ENCODE measurements at places on chromosomes 7 and 10.

DNA sequence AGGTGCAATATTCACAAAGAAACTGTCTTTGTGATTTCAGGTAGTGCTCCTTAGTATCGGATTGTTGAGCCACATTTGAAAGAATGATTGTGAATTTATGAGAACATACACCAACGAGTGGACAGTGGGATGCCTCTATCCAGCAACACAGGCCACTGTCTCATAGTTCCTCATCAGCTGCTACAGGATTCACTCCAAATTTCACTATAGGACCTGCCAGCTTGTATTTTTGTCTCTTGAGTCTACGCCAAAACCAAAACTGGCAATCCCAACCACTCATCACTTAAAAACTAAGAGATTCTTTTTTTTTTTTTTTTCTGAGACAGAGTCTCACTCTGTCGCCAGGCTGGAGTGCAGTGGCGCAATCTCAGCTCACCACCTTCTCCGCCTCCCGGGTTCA lies 964.5 kb downstream of the CNTNAP2 start:
- no peak for DNase-seq

DNA sequence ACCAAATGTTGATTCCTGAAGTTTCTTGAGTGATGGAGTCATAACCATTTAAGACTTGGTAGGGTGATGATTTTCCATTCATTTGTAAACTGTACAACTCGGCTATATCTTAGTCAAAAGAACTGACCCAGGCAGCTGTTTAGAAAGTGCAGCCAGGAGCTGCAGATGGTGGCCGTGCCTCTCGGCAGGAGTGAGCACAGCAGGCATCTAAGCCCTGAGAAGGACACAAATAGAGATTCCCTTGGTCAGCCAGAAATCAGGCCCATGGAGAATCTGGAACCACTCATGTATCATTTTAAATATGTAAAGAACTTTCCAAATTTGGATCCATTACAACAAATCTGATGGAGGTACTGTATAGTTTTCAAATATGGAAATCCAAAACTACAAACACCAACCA lies 177.0 kb upstream of the AKR1E2 start:
- no peak for DNase-seq

GRCh38 chr7:37915438-37915837 lies 1.2 kb downstream of the SFRP4 start:
- no peak for DNase-seq

GRCh38 chr7:132394283-132395198 lies 181.7 kb downstream of the PLXNA4 start:
- DNase-seq: no peak

DNA sequence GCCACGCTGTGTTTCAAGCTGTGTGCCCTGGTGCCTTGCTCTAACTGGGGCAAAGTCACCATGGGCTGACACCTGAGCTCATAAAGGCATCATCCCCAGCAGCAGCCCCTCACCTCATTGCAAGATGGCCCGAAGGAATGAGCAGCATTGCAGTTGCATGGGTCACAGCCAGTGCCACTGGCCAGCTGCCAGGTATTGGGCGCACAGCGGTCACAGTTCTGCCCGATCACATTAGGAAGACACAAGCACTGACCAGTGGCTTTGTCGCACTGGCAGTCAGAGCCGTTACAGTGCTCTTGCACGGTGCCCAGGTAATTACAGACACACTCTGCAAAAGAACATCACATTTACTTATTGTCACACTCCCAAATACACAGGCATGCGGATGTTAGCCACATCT lies 51.1 kb downstream of the LAMB1 start:
- DNase-seq: no peak

- DNase-seq: peak; percentile 73
Observed at GRCh38 chr7:140062528-140063299, at the start of gene PARP12. TSS of gene PARP12 (minus strand) at chr7:140062951. CDS start at chr7:140062847, 104 bp downstream.

GRCh38 chr10:33008499-33009243 lies 50.6 kb upstream of the ITGB1 start:
- DNase-seq: peak; percentile 52

DNA sequence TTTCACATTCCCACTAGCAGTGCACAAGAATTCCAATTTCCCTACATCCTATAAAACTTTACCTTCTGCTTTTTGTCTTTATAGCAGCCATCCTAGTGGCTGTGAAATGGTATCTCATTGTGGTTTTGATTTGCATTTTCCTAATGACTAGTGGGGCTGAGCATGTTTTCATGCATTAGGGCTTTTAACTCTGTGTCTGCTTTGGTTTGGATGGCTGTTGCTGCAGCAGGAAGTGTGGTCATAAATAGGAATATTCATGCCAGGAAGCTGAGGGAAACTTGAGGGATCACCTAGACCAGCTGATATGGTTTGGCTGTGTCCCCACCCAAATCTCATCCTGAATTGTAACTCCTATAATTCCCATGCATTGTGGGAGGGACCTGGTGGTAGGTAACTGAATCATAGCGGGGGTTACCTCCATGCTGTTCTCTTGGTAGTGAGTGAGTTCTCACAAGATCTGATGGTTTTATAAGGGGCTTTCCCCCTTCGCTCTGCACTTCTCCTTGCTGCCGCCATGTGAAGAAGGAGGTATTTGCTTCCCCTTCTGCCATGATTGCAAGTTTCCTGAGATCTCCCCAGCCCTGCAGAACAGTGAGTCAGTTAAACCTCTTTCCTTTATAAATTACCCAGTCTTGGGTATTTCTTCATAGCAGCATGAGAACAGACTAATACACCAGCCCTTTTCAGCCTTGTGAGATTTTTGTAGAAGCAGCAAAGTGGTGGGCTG lies 181.8 kb upstream of the PITRM1 start:
- no peak for DNase-seq

- DNase-seq: no peak
Observed at GRCh38 chr7:82534684-82535083, 91.1 kb upstream of the CACNA2D1 start.

DNA sequence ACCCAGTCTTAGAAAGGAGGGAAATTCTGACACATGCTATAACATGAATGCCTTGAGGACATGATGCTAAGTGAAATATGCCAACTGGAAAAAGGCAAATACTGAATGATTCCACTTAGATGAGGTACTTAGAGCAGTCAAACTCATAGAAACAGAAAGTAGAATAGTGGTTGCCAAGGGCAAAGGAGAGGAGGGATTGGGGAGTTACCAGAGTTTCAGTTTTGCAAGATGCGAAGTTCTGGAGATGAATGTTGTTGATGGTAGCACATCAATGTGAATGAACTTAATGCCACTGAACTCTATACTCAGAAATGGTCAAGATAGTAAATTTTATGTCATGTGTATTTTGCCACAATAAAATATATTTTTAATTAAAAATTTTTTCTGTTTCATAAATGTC lies 38.9 kb downstream of the DRGX start:
- DNase-seq: no peak

GRCh38 chr7:132691201-132691600 lies 114.9 kb upstream of the PLXNA4 start:
- DNase-seq: no peak

DNA sequence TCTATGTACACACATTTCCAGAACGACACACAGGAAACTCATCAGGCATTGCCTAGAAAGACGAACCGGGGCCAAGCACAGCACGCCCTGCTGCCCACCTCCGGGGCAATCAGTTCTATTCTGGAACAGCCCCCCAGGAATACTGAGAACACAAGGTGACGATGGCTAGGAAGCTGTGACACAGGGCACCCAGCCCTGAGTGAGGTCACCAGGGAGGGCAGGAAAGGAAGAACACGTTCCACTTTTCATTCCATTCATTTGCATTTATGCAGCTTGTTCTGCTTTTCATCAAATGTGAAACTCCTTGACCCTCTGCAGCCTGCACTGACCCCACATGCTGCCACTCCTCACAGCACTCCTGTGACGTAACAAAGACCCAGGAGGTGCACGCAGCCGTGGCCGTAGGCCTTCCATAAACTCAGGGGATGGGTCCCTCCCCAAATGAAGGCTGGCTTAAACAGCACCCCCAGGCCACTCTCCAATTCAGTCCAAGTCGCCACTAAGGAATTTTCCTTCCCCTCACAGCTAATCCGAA lies 28.9 kb downstream of the MAD1L1 start:
- no peak for DNase-seq

- no peak for DNase-seq
Observed at GRCh38 chr7:42593860-42594259, 318.0 kb downstream of the C7orf25 start.

DNA sequence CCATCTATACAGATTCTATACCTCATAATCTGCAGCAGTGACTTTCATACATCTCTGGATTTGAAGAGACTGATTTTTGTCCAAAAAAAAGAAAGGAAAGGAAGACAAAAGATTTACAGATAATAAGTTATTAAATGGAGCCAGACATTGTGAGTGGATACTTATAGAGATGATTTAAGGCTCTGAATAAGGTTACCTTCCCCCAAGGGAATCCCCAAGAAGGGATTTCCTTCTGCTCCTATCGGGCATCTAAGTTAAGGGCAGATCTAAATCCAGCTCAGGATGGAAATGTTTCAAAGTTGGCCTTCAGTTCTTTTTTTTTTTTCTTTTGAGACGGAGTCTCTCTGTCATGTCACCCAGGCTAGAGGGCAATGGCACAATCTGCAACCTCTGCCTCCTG lies 97.6 kb downstream of the ST8SIA6 start:
- no peak for DNase-seq

DNA sequence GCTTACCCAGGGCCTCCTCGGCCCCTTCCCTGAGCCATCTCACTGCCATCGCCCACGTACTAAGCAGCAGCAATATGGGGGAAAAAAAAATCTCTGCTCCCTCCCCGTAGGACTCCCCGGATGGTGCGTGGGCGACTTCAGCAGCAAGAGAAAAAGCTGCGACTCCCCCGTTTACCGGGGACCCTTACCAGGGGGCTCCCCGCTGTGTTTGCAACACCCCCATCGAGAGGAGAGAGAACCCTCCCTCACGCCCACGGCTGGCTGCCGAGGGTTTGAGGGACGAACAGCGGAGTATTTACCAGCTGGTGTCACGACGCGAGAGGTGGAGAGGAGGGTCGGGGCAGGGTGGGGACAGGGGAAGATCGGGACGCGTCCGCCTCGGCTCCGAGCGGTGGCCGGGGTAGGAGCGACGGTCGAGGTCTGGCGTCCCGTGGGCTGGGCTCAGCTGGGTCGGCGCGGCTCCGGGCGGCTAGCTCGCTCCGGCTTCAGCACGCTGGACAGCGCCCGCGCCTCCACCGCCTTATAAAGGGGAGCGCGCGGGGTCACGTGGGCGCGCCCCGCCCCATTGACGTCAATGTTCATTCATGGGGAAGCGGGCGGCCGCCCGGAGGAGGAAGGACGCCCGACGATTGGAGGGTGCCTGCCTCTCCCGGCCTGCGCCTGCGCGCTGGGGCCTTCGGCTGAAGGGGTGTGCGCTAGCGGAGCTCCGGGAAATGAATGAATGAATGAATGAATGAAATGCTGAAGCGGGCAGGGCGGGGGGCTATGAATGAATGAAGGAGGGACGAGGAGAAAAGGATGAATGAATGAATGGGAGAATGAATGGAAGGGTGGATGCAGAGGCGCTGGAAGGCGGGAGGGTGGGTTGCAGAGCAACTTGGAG lies at the start of gene VGF:
TSS of gene VGF (minus strand) at position 495 of the 883 bp plus-strand sequence. CDS start 726 bp downstream, outside the sequence.
- peak; percentile 91 for DNase-seq

DNA sequence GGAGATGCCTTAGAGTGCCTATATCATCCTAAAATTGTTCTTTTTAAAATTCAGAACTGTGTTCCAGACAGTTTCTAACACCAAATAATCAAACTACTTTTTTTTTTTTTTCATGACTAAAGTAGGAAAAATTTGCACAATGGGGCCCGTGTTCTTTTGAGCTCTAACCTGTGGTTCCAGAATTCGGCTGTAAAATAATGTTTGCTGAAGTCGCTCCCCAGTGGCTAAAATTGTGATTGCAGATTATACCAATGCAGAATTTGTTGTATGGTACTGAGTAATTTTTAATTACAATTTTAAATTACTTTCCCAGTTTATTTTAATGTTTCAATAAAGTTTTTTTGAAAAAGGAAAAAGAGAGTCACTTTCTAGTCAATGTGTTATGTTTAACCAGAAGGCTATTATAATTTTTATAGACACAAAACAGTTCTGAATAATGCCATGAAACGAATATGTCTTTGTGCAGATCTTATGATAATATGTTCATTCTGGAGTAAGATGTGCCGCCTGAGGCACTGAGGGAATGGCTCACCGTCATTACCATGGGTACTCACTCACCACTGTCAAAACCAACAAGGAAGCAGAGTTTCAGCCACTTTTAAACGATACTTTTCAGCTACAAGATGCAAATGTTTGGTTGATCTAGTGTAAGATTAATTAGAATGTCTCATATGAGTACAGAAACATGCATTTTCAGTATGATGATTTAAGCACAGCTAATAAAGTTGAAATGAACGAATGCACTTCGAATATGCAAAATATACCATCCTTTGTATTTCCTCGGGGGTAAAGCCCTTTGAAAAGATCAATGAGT lies 173.6 kb downstream of the PRKCQ start:
- no peak for DNase-seq

- no peak for DNase-seq
Observed at GRCh38 chr7:5284304-5285281, 1.9 kb downstream of the SLC29A4 start.

DNA sequence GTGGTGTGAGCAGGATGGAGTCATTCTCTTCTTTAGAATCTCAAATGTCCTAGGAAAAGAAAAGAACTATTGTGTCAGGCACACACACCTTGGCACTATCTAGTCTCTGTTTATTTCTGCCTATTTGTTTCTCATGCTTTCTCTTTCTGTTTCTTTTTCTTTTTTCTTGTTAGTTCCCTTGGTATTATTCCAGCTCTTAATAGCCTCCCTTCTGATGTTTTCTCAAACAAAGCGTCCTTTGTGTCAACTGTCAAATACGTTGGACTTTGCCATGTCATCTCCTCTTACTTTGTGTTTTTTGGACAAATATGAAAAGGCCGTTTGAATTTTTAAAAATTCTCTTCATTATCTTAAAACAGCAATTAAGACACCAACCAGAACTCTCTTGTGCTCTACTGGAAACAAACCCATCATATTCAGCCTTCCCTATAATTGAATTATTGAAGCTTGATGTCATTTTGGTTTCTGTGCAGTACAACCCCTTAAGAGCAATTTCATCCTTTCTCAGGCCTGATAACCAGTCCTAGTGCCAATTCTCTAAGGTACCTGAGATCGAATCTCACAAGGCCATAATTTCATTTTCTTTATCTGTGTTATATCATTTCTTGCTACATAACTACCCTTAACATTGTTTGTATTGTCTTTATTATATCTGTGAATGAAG lies 497.8 kb upstream of the NRP1 start:
- no peak for DNase-seq

DNA sequence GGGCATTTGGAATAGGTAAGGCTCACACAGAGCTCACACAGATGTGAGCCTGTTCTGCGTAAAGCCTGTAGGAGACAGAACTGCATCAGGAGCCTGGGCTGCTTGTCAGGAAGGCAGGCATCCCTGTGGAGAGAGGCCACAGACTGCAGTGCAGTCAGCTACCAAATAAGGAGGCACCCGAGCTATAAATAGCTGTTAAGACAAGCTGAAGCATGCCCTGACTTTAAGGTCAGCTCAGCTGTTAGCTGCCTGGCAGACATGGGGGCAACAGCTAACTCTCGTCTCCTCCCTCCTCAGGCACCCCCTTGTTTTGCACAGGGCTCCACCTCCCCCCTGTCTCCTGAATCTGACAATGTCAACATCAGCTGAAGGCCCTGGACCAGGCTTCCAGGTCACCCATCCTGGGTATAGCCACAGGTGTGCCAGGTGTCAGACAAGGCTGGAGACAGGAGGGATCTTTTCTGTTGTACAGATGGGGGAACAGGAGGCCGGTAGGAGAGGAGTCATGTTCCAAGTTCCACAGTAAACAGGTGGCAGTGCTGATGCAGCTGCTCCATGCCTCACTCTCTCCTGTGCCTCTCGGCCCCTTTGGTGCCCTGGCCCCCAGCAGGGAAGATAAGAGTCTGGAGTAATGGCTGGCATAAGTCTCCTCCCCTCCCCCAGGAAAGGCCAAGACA lies 27.6 kb upstream of the MKRN1 start:
- DNase-seq: no peak

- DNase-seq: no peak
Observed at GRCh38 chr7:79790656-79791262, 337.3 kb upstream of the MAGI2 start.
